ENCODE measurements at places on chromosomes 12 and 14.

DNA sequence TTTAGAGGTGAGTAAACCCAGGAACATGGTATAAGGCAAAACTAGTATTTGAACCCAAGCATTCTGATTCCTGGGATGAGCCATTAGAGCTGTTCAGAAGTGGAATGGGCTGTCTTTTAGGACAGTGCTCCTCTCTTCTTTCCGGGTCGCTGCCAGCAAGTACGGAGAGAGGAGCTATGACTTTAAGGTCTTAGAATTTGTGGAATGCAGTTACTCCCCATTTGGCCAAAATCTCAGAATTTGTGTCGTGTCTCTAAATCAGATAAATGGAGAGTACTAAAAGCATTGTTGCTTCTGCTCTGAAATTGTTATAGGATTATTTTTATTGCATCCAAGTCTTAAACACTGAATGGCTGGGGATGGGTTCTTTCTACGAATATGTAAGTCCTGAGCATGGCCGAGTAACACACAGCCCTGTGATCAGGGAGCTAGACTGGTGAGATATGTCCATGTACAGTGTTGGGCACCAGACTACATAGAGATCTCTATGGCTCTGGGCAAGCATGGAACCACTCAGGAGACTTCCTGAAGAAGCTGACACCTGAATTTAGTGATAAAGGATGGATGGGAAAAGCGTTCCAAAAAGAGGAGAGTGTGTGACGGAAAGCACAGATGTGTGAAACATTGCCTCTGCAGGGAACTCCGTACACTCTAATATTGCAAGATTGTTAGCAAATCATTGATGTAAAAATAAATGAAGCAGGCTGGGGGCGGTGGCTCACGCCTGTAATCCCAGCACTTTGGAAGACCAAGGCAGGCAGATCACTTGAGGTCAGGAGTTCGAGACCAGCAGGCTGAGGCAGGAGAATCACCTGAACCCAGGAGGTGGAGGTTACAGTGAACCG lies 184.7 kb downstream of the SRGAP1 start:
- DNase-seq, result no peak

DNA sequence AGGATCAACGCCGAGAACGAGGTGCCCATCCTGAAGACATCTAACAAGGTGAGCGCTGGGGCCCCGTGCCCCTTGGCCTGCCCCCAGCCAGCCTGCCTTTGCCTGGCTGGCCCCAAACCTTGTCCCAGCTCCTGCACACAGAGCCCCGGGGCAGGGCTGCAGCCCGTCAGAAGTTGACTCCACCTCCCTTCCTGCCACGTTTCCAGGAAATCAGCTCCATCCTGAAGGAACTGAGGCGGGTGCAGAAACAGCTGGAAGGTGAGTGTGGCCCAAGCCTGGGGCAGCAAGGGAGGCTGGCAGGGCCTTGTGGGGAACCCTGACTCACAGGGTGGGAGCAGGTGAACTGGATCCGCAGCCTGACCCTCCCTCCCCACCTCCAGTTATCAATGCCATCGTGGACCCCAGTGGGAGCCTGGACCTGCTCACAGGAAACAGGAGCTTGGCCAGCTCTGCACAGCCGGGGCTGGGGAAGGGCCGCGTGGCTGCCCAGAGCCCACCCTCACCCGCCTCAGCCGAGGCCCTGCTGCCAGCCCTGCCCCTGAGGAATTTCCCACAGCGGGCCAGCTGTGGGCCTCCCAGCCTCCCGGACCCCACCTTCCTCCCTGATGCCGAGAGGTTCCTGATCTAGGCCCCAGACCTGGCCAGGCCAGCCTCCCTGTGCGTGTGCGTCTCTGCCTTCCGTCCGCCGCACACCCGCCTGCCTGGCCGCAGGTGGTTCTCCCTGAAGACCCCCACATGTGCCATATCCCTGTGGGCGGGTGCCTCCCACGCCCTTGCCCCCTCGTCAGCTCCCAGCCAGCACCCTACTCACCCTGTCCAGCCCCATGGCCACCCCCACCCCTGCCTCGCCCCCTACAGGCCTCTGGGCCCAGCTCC lies 29.5 kb downstream of the CEP170B start:
- DNase-seq, result no peak

- no peak for DNase-seq
Measured at GRCh38 chr14:29648045-29648444, 279.6 kb downstream of the PRKD1 start.

DNA sequence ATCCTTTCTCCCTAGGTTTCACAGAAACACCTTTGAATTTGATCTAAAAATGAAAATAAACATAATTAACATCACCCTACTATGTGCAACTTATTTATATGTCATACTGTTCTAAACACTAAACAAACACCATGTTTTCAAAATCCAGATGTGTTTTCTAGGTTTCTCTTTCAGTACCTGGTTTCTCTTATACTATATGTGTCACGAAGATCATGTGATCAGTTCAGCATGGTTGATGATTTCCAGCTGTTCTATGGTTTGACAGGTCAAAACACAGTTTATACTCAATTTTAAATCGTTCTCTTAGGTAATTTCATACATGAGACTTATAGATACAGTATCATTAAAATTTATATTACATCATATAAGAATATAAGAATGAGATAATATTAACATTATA lies 373.1 kb downstream of the SOX5 start:
- no peak for DNase-seq

DNA sequence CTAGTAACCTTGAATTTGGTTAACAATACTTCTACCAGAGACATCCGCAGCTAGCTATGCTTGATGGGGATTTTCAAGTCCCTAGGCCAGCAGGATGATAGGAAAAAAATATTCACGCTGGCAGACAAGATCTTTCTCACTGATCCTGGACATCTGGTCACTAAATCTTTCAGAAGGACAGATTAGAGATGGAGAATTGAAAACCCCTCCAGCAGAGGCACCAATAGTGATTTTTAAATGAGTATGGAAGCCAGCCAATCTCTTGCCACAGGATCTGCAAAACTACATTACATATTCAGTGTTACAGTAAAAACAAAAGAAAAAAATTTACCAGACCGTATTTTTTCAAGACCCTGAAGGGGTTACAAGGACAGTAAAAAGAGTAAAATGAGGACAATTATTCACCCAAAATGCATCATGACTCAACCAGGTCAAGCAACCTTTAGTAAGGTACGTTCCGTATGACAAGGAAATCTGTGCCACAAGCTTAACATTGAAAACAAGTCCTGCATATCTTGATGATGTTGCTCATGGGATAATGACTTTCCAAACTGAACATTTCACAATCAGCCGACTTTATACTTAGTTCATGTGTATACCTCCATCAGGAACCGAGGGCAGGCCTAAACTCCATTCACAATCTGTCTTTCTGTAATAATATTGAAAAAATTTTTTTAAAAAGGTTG lies 239.5 kb downstream of the GXYLT1 start:
- DNase-seq, result no peak

- DNase-seq, result no peak
Measured at GRCh38 chr12:120077260-120077659, 39.3 kb downstream of the RAB35 start.

DNA sequence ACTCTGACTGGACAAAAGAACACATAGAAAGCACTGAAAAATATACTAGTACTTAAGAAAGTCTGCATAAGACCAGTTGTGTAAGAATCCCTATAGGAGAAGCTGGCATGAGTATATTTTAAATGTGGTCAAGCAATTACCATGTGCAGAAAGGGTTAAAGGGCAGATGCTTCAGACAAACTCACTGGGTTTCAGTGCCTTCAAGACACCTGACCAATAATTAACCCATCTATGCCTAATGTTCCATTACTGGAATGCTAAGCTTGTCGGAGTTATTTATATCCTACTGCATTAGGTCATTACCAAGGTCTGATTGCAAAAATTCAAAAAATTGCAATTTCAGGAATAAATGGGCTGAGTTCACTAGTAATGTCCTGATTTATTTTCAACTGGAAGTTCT lies 41.3 kb downstream of the HNRNPC start:
- no peak for DNase-seq

DNA sequence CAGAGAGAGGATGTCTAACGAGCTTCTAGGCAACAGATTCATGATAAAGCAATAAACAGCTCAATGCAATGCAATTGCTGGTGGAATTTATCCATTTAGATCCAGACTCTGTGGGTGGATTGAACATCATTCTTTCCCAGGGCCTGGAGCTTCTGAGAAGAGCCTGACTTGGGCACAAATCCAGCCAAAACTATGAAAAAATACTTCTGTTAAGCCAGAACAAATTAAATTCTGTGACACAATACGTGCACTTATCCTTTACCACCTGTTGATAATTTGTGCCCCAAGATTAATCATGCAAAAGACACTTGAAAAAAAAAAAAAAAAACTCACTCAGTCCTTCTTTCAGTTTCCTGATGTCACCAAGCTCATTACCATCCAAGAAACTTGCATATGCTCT lies 446.0 kb upstream of the DCN start:
- DNase-seq, result no peak

- DNase-seq, result peak; percentile 78
Measured at GRCh38 chr12:57430112-57430930, 522 bp downstream of the R3HDM2 start.

GRCh38 chr14:57031474-57031873 lies 221.2 kb upstream of the OTX2 start:
- no peak for DNase-seq

DNA sequence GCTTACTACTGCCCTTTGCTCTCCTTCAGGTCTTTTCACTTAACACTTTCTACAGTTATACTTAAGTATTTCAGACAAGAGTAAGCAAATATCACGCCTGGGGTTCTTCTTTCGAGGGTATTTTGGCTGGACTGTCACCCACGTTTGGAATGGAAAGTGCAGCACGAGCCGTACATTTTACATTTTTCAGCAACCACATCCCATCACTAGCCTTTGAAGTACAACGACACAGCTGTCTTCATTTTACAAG lies 349 bp upstream of the FAM177A1 start:
- DNase-seq, result no peak

GRCh38 chr12:94898388-94898787 lies 105.1 kb downstream of the NDUFA12 start:
- DNase-seq, result no peak

GRCh38 chr12:122228092-122228491 lies 2.2 kb upstream of the DIABLO start:
- DNase-seq, result no peak

- DNase-seq, result no peak
Measured at GRCh38 chr12:117114784-117115183, 15.6 kb upstream of the TESC start.

DNA sequence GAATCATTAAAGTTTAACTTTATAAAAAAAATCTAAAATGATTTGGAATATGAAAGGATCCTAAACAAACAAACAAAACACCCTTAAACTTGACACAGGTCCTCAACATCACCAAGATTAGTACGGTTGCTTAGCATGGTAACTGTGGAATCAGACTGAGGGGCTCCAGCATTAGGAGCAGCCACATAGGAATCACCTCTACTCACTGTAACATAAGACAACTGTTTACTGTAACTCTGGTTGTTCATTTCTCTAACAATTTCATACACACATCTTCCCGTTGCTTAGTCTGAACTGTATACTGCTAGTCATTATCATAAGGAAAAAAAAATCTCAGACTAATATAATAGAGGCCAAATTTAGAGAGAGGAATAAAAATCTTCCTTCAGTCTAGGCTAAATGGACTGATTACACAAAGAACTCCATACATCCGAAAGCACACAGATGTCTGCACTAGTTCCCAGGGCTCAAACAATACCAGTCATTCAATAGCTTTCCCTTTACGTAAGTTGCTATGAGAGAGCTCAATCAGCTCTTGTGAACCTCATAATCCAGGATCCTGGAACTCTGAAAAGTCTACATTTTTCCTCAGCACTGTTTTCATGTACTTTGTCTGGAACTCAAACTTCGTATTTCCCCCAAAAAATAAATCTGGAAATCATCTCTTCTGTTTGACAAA lies 26.0 kb downstream of the LRP6 start:
- no peak for DNase-seq

GRCh38 chr14:21987937-21988336 lies 314.3 kb upstream of the OR4E1 start:
- peak; percentile 50 for DNase-seq

DNA sequence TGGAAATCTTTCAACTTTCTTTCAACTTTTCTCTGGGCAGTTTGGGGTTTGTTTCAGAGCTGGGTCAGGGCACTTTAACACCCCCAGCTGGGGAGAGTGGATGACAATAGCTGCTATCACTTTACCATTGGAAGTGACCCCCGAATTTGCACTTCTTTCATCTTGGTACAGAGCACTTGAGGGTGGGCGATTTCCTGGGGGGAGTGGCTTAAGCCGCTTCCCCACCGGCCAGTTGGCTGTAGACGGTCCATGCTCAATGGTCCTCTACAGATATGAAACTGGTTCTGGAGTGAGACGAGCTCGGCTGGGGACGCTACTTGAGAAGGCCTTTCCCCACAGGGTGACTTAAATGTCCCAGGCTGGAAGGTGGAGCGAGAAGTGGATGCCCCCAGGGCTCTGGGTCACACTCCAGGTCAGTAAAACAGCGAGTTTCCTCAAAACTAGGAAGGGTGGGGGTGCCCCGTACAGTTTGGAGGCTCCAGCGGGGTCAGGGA lies at the start of gene VRTN:
Gene VRTN, plus strand, starts transcription at position 231 of the 494 bp plus-strand sequence. CDS start 8,313 bp downstream, outside the sequence.
- DNase-seq, result no peak

All from OCI-LY7 (cell line).